ENCODE measurements at places on chromosomes 2 and 18.

DNA sequence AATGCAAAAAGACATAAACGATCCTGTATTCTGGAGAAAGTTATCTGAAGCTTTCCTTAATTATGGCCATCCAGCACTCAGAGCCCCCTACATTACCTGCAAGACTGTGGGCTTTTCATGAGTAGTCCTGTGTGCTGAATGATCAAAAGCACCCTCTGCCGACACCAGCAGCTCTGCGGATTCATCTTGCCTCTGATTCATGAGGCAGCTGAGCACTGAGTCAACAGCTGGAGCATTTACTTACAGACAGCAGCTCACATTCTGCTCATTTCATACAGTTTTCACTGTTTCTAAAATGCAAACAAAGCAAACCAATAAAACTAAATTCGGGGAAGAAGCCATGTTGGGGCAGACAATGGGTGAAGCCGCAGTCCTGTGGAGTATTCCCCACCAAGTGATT lies 886.5 kb downstream of the CNTNAP5 start:
- no peak for DNase-seq

- DNase-seq, result no peak
Measured at GRCh38 chr18:77250501-77250925, 865 bp downstream of the GALR1 start.

- no peak for DNase-seq
Measured at GRCh38 chr2:169778446-169778845, 20.2 kb upstream of the SSB start.

- DNase-seq, result no peak
Measured at GRCh38 chr2:177758591-177759371, 313.8 kb downstream of the PDE11A start.

- no peak for DNase-seq
Measured at GRCh38 chr2:180848393-180848792, 132.0 kb upstream of the UBE2E3 start.

DNA sequence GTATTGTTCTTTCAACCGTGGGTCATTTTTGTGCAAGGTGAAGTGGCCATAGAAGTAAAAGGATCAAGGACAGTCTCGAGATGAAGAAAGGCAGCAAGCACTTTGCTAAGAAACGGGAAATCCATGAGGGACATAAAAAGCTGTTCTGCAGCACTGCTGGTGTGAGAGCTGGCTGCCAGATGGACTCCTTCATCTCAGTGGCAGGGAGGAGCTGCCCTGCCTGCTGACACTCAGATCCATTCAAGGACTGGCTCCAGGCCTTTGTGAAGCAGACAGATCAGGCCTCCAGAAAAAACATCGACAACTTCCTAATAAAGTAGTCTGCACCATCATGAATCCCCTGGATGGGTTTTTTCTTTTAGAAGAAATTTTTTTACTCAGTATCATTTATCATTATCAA lies 29.5 kb downstream of the RMC1 start:
- no peak for DNase-seq

DNA sequence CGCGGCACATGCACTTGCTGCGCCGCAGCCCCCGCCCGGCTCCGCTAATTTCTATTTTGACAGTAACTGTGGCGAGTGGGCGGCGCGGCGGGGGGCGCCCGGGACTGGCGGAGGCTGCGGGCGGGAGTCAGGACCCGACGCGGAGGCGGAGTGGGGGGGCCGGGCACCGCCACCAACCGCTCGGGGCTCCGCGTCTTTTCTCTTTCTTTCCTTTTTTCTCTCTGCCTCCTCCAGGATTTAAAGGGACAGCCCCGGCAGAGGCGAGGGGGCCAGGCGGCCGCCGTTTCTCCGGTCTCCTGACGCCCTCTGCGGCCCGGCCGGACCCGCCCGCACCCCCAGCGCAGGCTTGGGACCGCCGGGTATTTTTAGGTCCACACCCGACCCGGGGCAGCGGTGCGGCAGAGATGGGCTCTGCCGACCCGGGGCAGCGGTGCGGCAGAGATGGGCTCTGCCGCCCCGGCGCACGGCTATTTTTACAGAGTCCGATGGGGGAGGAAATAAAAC lies 460 bp upstream of the ZBTB7C start:
- no peak for DNase-seq

GRCh38 chr2:232239951-232240681 lies 138.4 kb upstream of the ALPP start:
- DNase-seq, result no peak

GRCh38 chr2:1742301-1742680 lies 2.0 kb downstream of the PXDN start:
- no peak for DNase-seq

GRCh38 chr2:107107351-107107750 lies 221.4 kb upstream of the ST6GAL2 start:
- DNase-seq, result no peak

- no peak for DNase-seq
Measured at GRCh38 chr2:151024696-151025251, 236.9 kb downstream of the RBM43 start.

- DNase-seq, result peak; percentile 54
Measured at GRCh38 chr2:231227310-231228162, 29.1 kb downstream of the ARMC9 start.

DNA sequence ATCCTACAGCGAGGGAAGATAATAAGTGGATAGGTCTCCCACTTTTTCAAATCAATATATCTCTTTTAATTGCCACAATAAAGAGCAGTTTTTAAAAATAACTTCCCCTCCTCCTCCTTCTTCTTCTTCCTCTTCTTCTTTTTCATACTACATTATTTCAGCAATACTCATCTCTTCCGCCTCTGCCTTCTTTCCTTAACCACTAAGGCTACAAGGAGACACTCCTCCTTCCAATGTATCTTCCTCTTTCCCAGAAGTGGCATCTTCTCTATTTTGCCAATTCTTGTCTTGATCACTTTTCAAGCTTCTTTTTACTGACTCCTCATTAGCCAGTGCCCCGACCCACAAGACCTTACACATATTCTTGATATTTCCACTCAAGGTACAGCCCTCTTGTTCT lies 546.6 kb upstream of the CHAC2 start:
- no peak for DNase-seq

- no peak for DNase-seq
Measured at GRCh38 chr2:204437815-204438756, 107.2 kb upstream of the PARD3B start.

Data from CD4-positive, alpha-beta T cell treated with Interleukin-4 for 4 hours (primary cell).